Activated naive CD8-positive, alpha-beta T cell treated with anti-CD3 and anti-CD28 coated beads, Interleukin-2, amount 10 ng/mL, durations not matched to agents 7 days and 5 days (primary cell): ENCODE measurements at places on chromosomes 16 and 17. TPM values are rescaled to one million over a fixed set of nuclear protein-coding genes. Genes with fewer than 3 reads are reported as not detected.

The INCA1 gene
- 0.42 TPM for total RNA-seq

The IGF2BP1 gene
- not detected for total RNA-seq

The PPL gene
- not detected for total RNA-seq

The ADAMTS18 gene
- not detected for total RNA-seq

The SLC2A4 gene
- not detected for total RNA-seq

The SLC35B1 gene
- 45.9 TPM for total RNA-seq

- DNase-seq = peak; percentile 83
- H3K27me3 ChIP-seq = peaks cover 40% of the 10 kb centered on the region
- H3K36me3 ChIP-seq = peaks cover 40% of the 10 kb centered on the region
- peaks cover 19% of the 10 kb centered on the region for H3K4me1 ChIP-seq
- peak overlapping the region; percentile 52 for H3K4me3 ChIP-seq
- peak overlapping the region; percentile 79 for H3K27ac ChIP-seq
Observed at GRCh38 chr16:75288596-75289120, 37.2 kb upstream of the BCAR1 start.

DNA sequence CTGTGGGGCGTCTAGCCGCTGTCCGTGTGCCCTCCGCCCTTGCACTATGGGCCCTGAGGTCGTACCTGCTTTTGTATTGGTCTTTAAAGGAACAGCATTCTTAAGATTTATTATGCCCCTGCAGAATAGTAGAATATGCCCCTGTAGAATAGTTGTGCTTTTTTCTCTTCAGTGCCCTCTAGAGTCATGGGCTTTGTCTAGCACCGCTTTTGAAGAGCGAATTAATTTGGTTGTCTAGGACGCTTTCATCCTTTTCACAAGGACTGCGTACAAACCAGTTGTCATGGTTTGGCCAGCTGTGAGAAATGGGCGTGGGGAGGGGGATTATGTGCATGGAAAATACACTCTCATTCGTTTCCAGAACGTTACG lies 621 bp downstream of the CEP95 start:
- H3K27me3 ChIP-seq = no peaks in the 10 kb centered on the region
- peaks cover 47% of the 10 kb centered on the region for H3K36me3 ChIP-seq
- peak overlapping the region; percentile 98 for H3K4me3 ChIP-seq
- DNase-seq = no peak
- H3K4me1 ChIP-seq = peaks cover 40% of the 10 kb centered on the region
- H3K27ac ChIP-seq = peak overlapping the region; percentile 100

DNA sequence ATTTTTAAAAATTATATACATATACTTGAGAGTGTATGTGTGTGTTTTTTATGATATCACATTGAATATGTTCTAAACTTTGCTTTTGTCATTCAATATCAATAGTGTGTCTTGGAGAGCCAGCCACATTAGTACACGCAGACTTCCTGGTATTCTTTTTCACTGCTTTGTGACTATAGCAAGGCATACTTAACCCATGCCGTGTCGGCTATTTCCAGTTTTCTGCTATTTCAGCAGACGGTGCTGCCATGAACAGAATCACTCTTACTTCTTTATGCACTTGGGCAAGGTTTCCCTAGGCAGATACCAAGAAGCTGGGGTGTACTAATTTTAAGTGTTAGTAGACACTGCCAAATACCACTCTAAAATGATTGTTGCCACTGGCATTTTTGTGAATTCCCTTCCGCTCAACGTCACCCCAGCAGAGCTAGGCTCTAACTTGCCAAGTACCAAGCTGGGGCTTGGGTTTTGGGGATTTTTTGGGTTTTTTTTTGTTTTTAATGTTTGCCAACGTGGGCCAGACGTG lies 134.9 kb downstream of the SOCS1 start:
- H3K27me3 ChIP-seq = no peaks in the 10 kb centered on the region
- H3K4me1 ChIP-seq = peaks cover 46% of the 10 kb centered on the region
- no peak overlapping the region for H3K4me3 ChIP-seq
- DNase-seq = no peak

- DNase-seq = no peak
- peaks cover 29% of the 10 kb centered on the region for H3K4me1 ChIP-seq
- peaks cover 2% of the 10 kb centered on the region for H3K36me3 ChIP-seq
- no peak overlapping the region for H3K4me3 ChIP-seq
- no peak overlapping the region for H3K27ac ChIP-seq
- peaks cover 6% of the 10 kb centered on the region for H3K27me3 ChIP-seq
Observed at GRCh38 chr17:58521680-58522079, 7.2 kb upstream of the MTMR4 start.

DNA sequence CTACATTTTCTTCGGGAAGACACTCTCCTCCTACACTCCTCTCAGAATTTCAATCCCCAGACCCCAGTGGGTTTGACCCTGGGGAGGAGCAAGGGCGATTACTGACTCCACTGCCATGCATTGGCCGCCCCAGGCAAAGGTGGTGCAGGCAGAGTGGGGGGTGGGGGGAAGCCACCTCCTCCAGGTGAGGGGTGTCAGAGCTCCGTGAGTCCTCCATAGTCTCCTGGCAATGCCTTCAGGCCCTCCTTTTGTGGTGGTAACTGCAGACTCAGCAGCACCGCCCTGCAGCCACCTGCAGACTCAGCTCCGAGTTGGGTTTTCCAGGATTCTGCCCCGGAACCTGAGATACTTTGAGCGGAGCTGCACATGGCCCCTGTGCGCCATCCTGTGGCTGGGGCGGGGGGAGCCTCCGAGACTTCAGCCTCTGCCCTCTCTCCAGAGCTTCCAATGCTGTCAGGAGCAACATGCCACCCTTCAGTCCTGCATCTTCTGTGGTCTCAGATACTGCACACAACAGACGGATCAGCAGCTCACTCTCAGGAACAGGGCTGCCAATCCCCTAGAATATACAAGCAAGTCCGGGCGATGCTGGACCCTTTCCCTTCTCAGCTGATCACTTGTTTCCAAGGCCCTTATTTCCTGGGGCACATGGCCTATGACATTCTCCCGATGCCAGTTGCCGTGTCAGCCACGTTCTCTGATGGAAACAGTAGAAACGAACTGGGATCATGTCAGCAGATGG lies 2.4 kb upstream of the SLC47A2 start:
- H3K36me3 ChIP-seq = no peaks in the 10 kb centered on the region
- H3K27ac ChIP-seq = no peak overlapping the region
- H3K4me3 ChIP-seq = no peak overlapping the region
- H3K27me3 ChIP-seq = peaks cover 2% of the 10 kb centered on the region
- no peak for DNase-seq
- H3K4me1 ChIP-seq = no peaks in the 10 kb centered on the region

GRCh38 chr16:82953517-82953916 lies 326.7 kb downstream of the CDH13 start:
- no peak overlapping the region for H3K4me3 ChIP-seq
- H3K36me3 ChIP-seq = no peaks in the 10 kb centered on the region
- peaks cover 2% of the 10 kb centered on the region for H3K4me1 ChIP-seq
- H3K27me3 ChIP-seq = peaks cover 3% of the 10 kb centered on the region
- H3K27ac ChIP-seq = no peak overlapping the region
- DNase-seq = no peak

- H3K27me3 ChIP-seq = peaks cover 11% of the 10 kb centered on the region
- no peak for DNase-seq
- no peak overlapping the region for H3K27ac ChIP-seq
- no peaks in the 10 kb centered on the region for H3K4me1 ChIP-seq
Observed at GRCh38 chr17:5883775-5884665, 186.2 kb upstream of the WSCD1 start.

GRCh38 chr17:2043785-2044184 lies 2.0 kb downstream of the OVCA2 start:
- H3K36me3 ChIP-seq = peaks cover 12% of the 10 kb centered on the region
- peaks cover 5% of the 10 kb centered on the region for H3K27me3 ChIP-seq
- no peak overlapping the region for H3K27ac ChIP-seq
- no peak for DNase-seq

GRCh38 chr16:28189245-28189644 lies 22.5 kb downstream of the XPO6 start:
- H3K27ac ChIP-seq = peak overlapping the region; percentile 89
- no peak for DNase-seq
- H3K4me3 ChIP-seq = peak overlapping the region; percentile 59
- H3K4me1 ChIP-seq = peaks cover 84% of the 10 kb centered on the region
- no peaks in the 10 kb centered on the region for H3K27me3 ChIP-seq
